ENCODE measurements at places on chromosomes 7 and 10.

DNA sequence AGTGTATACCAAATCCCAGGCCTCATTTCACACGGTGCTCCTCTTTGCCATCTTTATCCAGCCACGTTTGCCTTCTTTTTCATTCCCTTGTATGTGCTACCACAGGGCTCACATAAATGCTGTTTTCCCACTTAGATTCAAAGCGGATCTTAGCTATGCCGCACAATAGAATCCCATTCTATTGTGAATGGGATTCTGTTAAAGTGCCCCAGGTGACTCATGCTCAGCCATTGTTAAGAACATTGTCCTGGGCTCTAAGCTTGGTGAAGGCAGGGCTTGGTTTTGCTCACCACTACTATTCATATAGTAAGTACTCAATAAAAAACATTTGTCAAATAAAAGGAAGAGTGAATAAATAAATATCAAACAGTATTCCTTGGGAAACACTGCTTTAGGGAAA, 72.3 kb upstream of the PHYHIPL start:
- DNase-seq: no peak

GRCh38 chr7:18364396-18364795, 131.2 kb upstream of the HDAC9 start:
- no peak for DNase-seq

GRCh38 chr10:111732166-111732785, 451.3 kb downstream of the GPAM start:
- DNase-seq: no peak

GRCh38 chr7:149771720-149772240, 1.6 kb downstream of the ZNF467 start:
- DNase-seq: peak; percentile 86

- no peak for DNase-seq
Observed at GRCh38 chr7:45118889-45119331, 7.4 kb upstream of the TBRG4 start.

- DNase-seq: no peak
Observed at GRCh38 chr7:98038731-98039130, 48.7 kb upstream of the OCM2 start.

DNA sequence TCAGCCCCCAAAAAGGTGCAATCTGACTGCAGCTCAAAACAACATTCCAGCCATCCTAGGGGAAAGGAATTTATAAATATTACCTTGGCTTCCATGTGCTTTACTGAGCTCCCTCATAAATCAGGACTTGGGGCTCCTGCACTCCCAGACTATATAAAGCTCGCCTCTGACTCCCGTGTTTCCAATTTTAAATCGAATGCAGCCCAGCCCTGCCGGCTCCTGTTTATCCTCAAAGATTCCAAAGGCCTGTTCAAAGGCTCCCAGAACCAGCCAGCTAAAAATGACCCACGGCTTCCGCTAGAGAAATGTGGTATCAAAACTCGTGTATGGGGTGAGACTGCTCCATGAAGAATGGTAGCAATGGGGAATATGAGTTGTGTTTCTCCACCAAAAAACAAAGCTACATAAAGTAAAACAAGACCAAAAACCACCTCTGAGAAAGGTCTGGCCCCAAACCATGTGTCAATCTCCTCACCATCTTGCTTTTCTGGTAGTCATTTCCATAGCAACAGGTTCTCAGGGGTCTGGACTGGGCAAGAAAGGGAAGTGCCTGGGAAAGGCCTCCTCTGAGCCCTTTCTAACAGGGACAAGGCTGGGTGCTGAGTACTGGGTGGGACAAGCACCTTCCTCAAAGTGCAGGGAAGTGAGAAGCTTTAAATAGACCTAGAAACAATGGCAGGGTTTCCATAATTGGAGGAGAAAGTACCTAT, 5.1 kb downstream of the CALML3 start:
- DNase-seq: no peak

GRCh38 chr7:142328551-142328950, 70.7 kb upstream of the PRSS58 start:
- DNase-seq: no peak

GRCh38 chr7:158470336-158470735, 117.3 kb downstream of the PTPRN2 start:
- no peak for DNase-seq

DNA sequence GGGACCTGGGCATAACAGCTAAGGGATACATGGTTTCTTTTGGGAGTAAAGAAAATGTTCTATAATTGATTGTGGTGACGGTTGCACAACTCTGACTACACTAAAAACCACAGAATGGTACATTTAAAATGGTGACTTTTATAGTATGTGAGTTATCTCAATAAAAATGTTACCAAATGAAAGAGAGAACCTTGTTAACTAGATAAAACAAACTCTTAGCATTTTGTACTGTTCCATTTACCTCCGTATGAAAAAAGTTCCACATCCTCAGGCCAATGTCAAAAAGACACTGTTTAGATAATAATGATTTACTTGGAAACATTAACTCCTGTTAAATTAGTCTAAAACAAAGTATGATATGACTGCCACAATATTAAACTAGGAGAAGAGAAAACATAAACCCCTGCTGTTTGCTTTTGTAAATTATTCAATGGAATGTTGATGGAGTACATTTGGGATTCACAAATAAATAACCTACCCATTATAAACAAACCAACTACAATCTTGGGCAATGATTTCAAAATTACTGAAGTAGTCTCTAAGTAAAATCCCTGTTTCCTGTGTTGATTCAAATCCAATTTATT, 60.7 kb downstream of the SMURF1 start:
- DNase-seq: no peak

- DNase-seq: no peak
Observed at GRCh38 chr10:86366033-86366901, at the start of gene GRID1. GRID1 (minus strand) TSS chr10:86366795.

GRCh38 chr7:21092766-21093702, 306.3 kb upstream of the SP8 start:
- no peak for DNase-seq

- no peak for DNase-seq
Observed at GRCh38 chr10:132980426-132981172, 38.2 kb upstream of the CFAP46 start.

GRCh38 chr10:81116201-81116600, 578.5 kb downstream of the SH2D4B start:
- no peak for DNase-seq

DNA sequence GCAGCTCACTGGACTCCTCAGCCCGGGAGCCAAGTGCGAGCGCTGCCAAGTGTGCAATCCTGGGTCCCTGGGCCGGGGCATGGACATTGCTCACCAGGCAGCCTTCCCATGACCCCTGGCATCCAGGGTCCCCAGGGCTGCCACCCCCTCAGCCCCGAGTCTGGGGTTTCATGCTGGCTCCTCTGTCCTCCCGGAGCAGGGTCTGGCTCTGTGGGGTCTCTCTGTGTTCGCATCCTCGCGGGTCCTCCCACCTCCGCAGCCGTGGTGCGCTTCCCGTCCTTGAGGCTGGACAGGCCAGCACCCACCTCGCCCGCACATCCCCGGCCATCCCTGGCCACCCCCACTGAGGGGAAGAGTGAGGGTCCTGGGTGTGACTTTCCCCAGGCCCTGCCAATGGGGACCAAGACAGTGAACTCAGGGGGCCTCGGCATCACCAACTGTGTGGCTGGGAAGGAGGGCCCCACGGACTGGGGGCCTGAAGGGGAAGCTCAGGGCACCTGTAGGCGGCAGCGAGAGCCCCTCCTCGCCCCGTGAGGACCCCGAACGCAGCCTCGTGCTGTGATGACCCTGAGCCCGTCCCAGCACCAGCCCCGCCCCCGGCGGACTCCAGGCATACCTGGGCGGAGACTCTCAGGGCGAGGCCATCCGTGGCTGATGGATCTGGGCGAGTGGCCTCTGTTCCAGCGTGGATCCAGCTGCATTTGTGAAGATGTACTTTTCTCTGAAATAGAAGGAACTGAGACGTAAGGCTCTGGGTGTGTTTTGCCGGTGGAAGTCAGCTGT, 50.3 kb upstream of the CFAP46 start:
- no peak for DNase-seq

DNA sequence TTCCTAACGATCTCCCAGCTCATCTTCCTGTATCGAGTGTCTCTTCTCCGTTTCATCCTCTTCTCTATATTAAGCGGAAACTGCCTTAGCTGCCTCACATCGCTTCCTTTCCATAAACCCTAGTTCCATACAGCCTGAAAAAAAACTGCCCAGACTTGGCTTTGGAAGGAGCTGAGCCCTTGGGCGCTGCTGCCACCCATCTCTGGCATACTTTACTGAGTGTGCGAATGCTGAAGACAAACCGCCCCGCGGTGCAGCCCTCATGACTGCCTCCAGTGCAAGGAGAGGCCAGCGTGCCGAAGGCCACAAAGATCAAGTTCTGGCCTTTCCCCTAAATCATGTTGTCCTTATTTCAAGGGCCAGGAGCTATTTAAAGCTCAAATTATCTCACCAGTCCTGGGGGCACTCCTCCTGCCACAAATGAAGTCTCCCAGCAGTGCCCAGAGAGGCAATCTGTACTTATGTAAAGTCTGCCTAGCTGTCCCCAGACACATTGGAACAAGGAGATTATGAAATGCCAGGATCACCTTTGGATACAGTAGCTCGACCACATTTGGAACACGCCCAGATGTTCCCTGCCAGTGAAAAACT, 25.2 kb downstream of the YWHAG start:
- no peak for DNase-seq

- no peak for DNase-seq
Observed at GRCh38 chr10:75007646-75008045, 103.8 kb upstream of the SAMD8 start.

- no peak for DNase-seq
Observed at GRCh38 chr7:5599543-5600200, 176.0 kb upstream of the TNRC18 start.

- no peak for DNase-seq
Observed at GRCh38 chr10:120588311-120588710, 131.3 kb downstream of the PLPP4 start.

DNA sequence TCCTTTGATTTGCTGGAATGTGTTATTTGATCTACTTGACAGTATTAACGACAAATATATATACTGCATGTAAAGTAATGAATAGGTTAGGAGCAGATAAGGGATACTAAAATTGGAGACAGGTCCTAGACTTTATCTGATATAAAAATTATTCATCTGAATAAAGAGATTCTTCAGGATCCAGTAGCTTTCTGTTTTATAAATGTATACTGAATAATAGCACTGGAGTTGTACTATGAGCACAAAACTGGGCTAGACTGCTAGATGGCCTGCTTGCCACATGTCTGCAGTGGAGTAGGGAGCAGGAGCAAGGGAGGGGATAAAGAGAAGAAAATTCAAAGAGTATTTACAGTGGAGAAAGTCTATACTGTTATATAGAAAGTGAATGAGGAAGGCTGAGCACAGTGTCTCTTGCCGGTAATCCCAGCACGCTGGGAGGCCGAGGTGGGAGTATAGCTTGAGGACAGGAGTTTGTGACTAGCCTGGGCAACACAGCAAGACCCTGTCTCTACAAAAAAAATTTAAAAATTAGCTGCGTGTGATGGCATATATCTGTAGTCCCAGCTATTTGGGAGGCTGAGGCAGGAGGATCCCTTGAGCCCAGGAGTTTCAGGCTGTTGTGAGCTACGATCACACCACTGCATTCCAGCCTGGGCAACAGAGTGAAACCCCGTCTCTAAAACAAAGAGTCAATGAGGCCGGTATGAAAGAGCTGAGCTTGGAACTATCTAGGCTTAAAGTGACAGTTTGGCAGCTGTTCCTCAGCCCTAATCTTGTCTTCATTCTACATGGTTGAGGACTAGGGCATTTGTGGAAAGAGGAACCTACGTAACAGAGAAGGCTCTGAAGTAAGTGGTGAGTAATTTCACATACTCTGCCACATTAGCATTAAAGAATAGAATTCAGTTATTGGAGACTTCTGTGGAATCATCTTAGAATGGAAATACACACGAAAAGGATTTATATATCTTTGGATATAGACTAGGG, 41.8 kb downstream of the CD36 start:
- DNase-seq: no peak

- DNase-seq: no peak
Observed at GRCh38 chr10:112585960-112586359, 138.9 kb downstream of the VTI1A start.

Measured in bone marrow (tissue), 2 donors.